ENCODE measurements at places on chromosomes 4 and X. TPM values are rescaled to one million over a fixed set of nuclear protein-coding genes. Genes with fewer than 3 reads are reported as not detected.

GRCh38 chr4:173531086-173531965 is 1.3 kb upstream of the HAND2 start:
- DNase-seq: no peak

DNA sequence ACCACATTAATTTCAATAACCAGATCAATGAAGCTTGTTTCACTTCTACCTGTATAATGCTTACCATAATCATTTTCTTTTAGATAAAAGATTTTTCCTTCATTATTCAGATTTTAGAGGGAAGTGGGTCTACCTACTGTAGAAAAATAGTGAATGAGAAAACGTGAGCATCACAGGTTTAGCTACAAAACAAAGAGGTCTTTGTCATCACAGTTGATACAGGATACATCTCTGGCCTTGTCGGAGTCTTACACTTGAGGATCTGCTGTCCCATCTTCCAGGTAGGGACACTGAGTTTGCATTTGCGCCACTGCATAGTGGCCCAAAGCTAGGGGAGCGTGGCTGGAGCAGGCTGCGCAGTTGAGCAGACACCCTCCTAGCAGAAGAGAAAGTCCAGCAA is 710 bp downstream of the CLDN24 start:
- no peak for DNase-seq

Gene TRAM1L1
- 3.1 TPM for total RNA-seq

Gene TBC1D9
- total RNA-seq: 31.6 TPM

Data from astrocyte (in vitro differentiated cells and primary cell).